Caco-2 (cell line): ENCODE measurements at places on chromosomes 1 and 21. TPM values are rescaled to one million over a fixed set of nuclear protein-coding genes. Genes with fewer than 3 reads are reported as not detected.
A peak's percentile ranks its signal among the peaks of the same experiment; 100 is the strongest.

GRCh38 chr1:211327346-211327921 is 801 bp downstream of the TRAF5 start:
- DNase-seq, result no peak

GRCh38 chr1:1602968-1603506 is 3.1 kb upstream of the FNDC10 start:
- no peak for DNase-seq

GRCh38 chr1:179288977-179289376 is 4.6 kb upstream of the SOAT1 start:
- DNase-seq, result peak; percentile 58

- peak; percentile 32 for DNase-seq
Measured at GRCh38 chr1:228368801-228369607, 37.6 kb downstream of the TRIM11 start.

DNA sequence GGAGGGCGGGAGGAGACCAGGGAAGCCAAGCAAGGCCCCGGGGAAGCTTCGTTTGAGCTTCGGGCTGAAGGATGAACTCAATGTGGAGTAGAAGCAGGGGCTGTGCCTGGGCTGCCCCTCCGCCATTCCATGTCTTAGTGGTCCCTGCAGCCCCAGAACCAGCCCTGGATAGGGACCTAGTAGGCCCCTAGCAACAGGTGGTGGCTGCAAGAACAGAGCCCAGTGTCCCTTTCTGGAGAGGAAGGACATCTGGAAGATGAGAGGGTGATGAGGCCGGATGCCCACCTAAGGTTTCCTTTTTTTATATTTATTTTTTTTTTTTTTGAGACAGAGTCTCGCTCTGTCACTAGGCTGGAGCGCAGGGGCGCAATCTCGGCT is 27.2 kb downstream of the ECE1 start:
- DNase-seq, result no peak

DNA sequence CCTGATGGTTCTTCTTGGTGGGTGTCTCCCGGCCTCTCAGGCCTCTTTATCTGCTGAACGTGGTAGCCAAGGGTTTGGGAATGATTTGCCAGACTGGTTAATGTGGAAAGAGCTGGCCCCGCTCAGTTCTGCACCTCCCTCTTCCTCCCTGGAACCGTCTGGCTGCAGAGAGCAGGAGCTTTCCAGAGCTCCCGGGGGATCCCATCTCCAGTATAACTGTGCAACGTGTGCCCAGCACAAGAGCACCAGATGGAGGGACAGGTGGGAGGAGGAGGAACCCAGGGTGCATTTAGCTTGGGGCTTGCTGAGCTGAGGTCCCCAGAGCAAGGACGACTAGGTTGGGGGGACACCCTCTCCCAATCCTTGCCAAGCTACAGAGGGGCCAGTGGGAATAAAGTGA is 5.0 kb downstream of the TFF1 start:
- no peak for DNase-seq

- DNase-seq, result no peak
Measured at GRCh38 chr1:25724966-25725365, 75.0 kb upstream of the SELENON start.

GRCh38 chr1:224554056-224554455 is 62.1 kb upstream of the CNIH3 start:
- DNase-seq, result no peak

GRCh38 chr1:52683367-52683940 is 14.7 kb downstream of the COA7 start:
- no peak for DNase-seq

The SPATA45 gene
- total RNA-seq, result not detected in 2 replicates

The C1orf232 gene
- not detected in 2 replicates for total RNA-seq

The MYCL gene
- 7.2 and 7.8 TPM in 2 replicates for total RNA-seq

The AK4 gene
- total RNA-seq, result 131 and 133 TPM in 2 replicates

The TRIM58 gene
- not detected in 2 replicates for total RNA-seq

The MNDA gene
- not detected in 2 replicates for total RNA-seq
